ENCODE measurements at places on chromosomes 1 and 21.

DNA sequence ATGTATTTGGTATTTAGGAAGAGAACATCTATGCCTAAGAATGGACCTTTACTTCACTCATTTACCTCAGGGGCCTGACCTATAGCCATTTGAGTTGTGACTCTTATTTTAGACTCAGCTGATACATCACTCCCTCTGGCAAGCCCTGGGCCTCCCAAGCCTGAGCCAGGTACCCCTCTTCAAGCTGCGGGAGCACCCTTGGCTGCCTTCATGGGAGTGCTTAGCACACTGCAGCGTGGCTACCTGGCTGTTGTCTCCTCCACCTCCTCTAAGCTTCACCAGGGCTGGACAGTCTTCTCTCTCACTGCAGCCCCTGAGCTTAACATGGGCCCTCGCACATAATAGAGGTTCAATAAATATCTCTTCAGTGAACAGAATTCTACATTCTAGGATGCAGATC lies 23.5 kb upstream of the LHX4 start:
- DNase-seq: no peak

- no peak for DNase-seq
Measured at GRCh38 chr1:167502719-167503462, 15.4 kb downstream of the CD247 start.

GRCh38 chr1:11523746-11524464 lies 45.0 kb downstream of the DISP3 start:
- no peak for DNase-seq

GRCh38 chr1:218425647-218426342 lies 80.7 kb downstream of the TGFB2 start:
- DNase-seq: no peak

GRCh38 chr1:220013497-220013896 lies 32.8 kb downstream of the EPRS1 start:
- DNase-seq: no peak

- DNase-seq: no peak
Measured at GRCh38 chr1:212752252-212752933, 39.2 kb downstream of the NSL1 start.

- DNase-seq: no peak
Measured at GRCh38 chr1:29341936-29342335, 105.6 kb downstream of the PTPRU start.
